Stimulated activated CD4-positive, alpha-beta T cell treated with anti-CD3 and anti-CD28 coated beads, Interleukin-2, amount 100 ng/mL, for 24 hours (primary cell): ENCODE measurements at places on chromosomes 4 and X.

DNA sequence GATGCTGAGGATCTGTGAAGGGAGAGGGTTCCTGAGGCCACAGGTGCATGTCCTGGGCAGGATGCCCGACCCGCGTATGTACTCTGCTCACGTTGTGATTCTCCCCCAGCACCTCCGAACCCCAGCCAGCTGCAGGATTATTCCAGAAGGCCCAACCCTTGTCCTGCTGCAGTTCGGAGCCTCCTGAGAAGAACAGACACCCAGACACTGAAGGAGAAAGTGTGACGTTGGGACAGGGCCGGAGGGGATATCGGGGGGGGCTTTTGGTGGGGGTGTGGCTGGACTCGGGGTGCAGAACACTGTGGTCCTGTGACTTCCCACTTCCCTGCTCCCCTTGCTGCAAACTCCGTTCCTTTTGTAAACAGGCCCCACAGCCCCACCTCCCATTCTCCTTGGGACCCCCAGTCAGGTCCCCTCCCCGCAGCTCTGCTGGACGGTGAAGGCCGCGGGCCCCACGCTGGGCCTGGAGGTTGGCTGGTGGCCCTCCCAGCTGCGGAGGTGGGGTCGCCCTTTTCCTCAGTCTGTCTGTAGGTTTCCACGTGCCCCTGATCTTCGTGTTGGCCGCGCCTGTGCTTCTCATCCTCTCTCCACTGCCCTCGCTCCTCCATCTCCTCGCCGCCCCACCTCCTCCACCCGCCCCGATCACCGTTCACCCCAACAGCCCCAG lies 83.0 kb upstream of the ADRA2C start:
- no peak for DNase-seq

GRCh38 chr4:171954650-171955049 lies 141.4 kb downstream of the GALNTL6 start:
- no peak for DNase-seq

DNA sequence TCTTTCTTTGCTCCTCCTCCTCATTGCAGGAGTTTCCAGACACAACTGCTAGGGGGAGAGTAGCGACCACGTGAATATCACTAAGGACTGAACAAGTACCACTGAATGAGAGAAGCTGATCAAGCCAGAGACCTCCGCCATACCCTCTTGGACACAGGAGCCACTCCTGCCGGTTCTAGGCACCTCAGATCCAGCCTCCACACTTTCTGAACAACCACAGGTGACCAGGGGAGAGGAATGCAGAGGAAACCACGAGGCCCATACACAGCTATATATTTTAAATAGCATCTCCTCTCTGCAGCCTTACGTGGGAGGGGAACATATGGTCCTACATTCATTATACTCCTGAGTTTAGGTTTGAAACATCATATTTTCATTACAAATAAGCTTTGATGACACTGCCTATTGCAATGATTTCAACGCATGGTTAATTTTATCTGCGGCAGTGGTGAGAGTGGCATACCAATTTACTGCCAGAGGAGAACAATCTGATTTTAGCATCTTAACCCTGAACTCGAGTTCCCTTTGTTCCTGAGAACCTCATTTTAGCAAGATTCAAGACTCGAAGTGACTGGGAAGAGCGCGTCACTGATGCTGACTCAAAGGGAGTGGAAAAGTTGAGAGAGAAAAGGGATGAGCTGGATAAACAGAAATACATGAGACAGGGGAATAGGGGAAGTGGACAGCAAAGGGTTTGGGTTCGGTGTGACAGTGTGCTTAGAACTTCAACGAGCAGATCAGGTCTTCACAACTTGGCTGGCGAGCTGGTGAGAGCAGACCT lies 231.7 kb upstream of the PPARGC1A start:
- DNase-seq = no peak

GRCh38 chrX:9622128-9622527 lies 143.5 kb downstream of the GPR143 start:
- DNase-seq = peak; percentile 15

- DNase-seq = no peak
These were observed 53.9 kb upstream of the TENM3 start for GRCh38 chr4:182189103-182189878.

DNA sequence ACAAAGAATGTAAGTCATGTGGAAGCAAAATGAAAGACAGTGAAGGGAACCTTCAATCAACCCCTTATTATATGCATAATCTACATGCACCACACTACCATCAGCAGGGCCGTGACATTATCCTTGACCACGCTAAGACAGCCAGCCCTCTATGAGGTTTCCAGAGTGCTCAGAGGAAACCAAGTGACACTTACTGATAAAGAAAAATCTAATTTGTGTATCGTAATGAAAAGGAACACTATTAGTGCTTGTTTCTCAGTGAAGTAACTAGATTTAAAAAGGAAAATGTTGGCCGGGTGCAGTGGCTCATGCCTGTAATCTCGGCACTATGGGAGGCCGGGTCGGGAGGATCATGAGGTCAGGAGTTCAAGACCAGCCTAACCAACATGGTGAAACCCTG lies 56.4 kb downstream of the ABCG2 start:
- no peak for DNase-seq

DNA sequence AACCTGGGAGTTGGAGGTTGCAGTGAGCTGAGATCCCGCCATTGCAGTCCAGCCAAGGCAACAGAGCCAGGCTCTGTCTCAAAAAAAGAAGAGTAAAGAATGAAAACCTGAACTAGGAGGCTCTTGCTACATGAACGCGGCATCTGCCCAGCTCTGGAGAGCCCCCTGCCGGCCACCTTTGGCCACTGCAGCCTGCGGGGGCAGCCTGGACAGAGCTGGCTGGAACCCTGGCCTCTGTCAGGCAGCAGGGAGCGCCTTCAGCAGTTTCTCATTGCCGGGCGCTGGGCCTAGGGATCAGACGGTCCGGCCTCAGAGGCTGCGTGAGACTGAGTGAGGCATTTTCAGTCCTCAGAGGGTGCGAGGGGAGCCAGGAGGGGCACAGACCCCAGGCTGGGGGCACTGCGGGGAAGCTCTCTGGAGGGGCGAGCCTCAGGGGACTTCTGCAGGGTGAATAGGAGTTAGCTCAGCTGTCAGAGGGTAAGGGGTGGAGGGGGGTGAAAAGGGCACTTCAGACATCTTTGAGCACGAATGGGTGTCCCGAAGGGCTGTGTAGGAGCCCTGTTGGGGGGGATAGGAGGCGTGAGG lies 17.5 kb downstream of the DOK7 start:
- DNase-seq = peak; percentile 82

DNA sequence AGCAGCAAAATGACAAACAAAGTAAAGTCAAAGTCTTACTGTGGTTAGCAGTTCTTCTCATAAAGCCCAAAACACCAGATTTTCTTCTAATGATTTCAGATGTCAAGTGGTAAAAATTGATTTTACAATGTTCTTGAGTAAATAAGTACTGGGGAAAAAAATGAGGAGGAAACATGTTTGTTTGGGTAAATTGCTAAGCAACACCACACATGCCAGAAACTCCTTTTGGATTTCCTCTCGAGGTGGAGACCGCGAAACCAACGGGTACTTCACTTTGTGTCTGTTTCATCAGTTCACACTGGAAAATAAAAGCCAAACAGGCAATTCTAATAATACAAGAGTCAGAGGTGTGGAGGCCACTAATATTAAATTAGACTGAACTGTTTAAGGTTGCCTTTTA lies 4.6 kb upstream of the PKD2 start:
- no peak for DNase-seq

DNA sequence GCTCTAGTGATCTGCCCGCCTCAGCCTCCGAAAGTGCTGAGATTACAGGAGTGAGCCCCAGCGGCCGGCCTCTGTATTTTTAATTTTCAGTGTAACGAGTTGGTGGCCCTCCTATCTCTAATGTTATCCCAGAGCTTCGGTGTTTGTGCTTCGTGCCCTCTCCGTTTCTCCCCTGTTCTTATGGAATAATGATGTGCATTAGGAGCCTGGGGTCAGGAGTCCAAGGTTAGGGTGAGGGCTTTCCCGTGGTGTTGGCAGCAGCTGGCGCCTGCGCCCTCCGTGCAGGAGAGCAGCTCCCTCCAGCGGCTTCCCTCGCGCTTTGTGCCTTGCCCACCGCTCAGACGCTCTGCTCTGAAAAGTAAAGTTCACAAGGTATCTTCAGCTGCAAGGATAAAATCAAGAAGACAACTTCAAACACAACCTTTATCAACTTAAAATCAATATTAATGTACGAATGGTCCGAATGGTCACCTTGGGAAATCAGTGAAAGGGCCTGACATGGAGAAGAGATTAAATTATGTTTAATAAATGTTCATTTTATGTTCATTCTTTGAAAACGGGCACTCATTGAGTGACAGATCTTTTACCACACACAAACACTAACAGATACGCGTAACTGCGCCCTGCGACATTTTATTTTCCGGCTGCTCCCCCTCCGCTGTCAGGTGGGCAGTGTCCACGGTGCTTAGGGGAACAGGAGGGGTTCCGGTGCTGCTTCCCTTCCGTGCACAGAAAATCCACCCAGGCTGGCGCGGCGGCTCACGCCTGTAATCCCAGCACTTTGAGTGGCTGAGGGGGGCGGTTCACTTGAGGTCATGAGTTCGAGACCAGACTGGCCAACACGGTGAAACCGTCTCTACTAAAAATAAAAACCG lies 62.4 kb downstream of the TRAPPC11 start:
- DNase-seq = peak; percentile 58

- no peak for DNase-seq
These were observed 212.7 kb downstream of the SH3BGRL start for GRCh38 chrX:81414630-81415029.

DNA sequence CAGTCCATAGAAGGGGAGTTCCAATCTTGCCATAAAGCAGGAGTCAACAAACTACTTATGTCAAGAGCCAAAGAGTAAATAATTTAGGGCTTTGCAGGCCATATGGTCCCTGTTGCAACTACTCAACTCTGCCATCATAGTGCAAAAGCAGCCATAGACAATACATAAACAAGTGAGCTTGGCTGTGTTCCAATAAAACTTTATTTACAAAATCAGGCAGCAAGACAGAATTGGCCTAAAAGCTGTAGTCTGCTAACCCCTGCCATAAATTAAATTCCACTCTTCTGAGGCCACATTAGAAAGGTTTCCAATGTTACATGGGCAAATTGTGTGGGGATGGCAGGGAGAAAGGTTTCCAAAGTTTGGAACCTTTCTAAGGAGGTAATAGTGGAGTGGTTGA lies 14.7 kb downstream of the TRMT2B start:
- DNase-seq = no peak

DNA sequence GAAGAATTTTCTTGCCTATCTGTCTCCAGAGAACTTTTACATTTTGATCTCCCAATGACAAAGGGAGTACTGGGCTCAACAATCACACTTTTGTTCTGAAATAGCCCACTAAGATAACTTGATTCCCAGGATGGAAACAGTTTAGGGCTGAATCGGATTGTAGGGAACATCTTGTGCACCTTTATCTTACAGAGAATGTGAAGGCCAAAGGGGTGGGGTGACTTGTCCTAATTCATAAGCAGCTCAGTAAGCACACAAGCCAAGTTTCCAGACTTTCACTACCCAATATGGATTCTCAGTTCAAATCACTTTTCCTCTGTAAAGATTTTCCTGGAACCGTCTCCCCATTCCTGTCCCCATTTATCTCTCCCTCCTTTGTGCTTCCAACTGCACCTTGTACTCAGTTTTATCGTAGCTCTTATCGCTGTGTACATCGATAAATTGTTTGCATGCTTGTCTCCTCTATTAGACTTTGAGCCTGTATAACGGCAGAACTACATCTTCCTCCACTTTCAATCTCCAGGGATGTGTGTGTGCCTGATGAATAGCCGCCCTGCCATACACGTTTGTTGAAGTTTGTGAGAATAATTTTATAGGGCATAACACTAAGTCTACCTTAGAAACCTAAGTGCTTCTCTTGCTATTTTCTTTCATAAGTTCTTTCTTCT lies 77.4 kb downstream of the MBNL3 start:
- no peak for DNase-seq

GRCh38 chrX:123475068-123475724 lies 257.7 kb downstream of the THOC2 start:
- DNase-seq = no peak
